ENCODE measurements at places on chromosomes 11 and 22.

DNA sequence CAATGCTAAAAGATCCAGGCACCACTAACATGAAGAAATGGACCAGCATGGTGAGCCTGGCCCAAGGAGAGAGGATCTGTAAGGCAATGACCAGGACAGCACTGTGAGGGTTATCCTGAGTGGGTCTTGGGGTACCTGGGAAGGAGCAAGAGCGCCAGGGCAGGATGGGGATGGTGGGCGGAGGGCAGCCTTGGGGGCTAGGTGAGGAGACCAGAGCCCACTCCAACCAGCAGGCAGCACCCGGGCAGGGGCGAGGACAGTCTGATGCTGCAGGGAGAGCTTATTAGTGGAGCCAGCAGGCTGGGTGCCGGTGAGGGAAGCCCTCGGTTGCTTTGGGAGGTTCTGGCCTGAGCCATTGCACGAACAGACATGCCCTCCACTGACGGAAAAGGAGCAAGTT lies 10.7 kb upstream of the NAP1L4 start:
- no peak for DNase-seq

GRCh38 chr11:121634889-121635288 lies 182.1 kb upstream of the SORL1-AS1 start:
- no peak for DNase-seq

GRCh38 chr22:27564806-27565205 lies 236.8 kb downstream of the MN1 start:
- DNase-seq: no peak

- DNase-seq: no peak
Measured at GRCh38 chr11:71239581-71239980, 12.8 kb downstream of the SHANK2 start.

DNA sequence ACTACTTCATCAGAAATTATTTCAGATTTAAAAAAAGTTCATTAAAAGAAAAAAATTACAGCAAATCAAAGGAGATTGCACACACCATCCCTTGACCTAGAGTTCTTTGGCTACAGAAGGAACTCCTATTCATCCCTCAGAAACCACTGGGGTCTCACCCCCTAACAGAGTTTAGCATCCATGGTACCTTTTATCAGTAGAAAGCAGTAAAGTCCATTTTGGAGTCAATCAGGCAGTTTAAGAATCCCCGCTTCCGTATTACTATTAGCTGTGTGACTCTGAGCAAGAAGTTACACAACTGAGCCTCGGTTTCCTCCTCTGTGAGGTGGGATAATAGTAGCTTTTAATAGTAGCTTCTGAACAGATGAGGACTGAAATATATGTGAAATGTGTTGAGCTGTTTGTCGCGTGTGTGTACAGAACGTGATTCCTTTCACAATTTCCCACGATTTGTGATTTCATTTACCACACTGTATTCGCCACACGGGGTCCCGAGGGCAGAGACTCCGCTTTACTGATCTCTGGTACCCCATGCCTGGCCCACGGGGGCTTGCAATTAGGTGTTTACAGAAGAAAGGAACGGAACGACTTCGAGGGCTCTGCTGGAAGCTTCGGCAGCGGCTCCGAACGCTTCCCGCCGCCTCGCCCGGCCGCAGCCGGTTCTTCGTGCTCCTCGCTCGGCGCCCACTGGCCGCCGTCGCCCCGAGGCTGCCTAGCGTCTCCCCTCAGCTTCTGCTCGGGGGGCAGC lies 72.5 kb upstream of the ZBED5 start:
- no peak for DNase-seq

- DNase-seq: no peak
Measured at GRCh38 chr11:77154381-77155081, 26.5 kb downstream of the MYO7A start.

GRCh38 chr11:117064275-117064674 lies 34.0 kb downstream of the SIK3 start:
- no peak for DNase-seq

GRCh38 chr11:130882138-130882551 lies 34.1 kb downstream of the SNX19 start:
- DNase-seq: no peak

DNA sequence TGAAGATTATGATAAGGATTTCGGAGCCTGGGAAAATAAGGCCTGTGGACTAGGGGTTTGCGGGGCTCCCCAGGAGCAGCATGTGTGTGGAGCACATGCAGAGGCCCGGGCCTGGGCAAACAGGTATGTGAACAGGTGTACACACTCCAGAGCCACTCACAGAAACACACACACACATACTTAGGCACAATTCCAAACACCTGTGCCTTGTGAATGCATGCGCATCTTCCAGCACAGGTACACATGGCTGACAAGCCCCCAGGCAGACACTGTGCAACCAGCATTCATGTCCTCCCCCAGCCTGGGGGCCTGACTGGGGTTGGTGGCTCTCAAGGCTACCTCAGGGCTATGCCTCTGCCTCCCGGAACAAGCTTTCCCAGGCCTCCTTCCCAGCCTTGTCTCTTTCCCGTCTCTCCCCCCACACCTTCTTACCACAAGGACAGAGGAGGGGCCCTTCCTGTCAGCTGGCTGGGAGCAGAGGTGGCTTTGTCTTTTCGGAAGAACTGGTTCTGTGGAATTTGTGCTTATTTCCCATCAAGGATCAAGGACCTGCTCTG lies 2.6 kb upstream of the P2RY6 start:
- DNase-seq: no peak

DNA sequence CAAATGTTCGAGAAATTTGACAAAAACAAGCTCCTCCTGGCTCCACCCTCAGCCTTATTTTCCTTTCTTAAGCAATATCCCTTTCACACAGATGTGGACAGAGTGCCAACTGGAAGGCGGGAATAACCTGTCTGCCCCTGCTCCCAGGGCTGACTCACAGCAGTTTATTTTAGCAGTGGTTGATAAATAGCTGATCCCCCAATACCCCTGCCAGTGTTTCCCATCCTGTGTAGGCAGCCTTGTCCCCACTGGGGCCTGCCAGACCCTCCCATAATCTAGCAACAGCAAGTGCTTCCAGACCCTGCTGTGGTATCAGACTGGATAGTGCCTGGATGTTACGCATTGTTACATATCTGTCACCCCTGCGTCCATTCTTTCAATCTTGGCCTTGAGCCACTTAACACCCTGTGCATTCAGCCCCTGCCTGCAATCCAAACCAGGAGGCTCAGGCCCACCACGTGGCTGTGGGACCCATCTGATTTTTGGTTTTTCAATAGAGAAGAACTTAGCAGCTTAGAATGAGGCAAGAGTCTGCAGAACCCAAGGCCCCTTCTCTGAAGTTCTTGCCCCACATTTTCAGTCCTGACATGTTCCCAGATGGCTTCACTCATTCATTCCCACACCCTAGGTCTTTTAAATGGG lies 53.7 kb downstream of the PARVA start:
- DNase-seq: no peak

DNA sequence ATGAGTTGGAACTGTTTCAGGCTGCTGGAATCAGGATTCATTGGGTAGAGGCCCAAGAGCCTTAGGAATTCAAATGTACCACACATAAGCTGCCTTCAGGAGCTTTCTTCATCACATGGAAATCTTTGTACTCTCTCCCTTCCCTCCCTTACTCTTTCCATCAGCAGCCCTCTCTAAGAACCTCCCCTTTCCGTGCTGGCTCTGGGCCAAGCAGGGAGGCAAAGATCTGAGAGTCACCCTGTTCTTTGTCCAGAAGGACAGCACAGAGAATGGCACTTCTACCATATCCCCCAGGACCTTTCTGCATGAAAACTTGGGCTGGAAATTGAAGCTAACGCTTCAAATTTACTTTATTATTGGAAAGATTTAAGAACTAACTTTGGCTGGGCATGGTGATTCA lies 20.7 kb upstream of the TPBGL start:
- no peak for DNase-seq

DNA sequence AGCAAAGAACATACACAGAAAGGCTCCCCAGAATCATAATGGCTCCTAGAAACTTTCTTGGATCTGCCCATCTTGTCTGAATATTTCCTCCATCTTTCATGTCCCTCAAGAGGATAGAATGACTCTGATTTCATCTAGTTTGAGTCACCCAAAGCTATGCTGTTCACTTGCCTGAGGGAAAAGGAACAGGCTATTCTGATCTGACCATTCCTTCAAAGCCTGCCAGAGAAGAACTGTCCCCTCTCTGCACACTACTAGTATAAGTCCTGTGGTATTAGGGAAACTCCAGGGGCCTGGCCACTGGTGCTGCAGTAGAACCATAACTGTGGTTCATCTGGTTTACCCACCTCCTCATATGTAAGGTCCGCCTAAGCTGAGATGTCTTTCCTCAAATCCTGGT lies 2.4 kb upstream of the PATE1 start:
- DNase-seq: no peak

GRCh38 chr11:2883640-2883978 lies 2.0 kb downstream of the CDKN1C start:
- no peak for DNase-seq

GRCh38 chr22:35480627-35481550 lies 59.7 kb upstream of the RASD2 start:
- DNase-seq: no peak

GRCh38 chr11:134949121-134950090 lies 537.4 kb upstream of the B3GAT1 start:
- DNase-seq: no peak

DNA sequence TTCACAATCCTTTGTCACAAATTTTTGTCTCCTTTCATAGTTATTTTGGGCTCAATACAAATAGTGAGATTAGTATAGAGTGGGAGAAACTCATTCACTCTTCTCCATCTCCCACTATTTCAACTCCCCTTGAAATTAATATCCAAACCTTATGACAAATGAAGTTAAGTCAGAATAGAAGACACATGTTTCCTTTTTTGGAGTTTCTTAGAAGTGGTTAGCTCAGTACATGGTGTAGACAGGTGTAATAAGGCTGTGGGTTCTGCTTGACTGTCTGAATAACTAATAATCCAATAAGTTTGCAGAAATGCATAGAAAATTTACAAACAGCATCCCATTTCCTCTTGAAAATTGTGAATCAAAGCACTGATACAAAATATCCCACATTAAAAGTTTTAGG lies 10.8 kb upstream of the HSPA8 start:
- DNase-seq: no peak

GRCh38 chr11:7909585-7910285 lies 21.3 kb downstream of the OR10A6 start:
- DNase-seq: no peak

- no peak for DNase-seq
Measured at GRCh38 chr22:41840216-41840615, 7.3 kb downstream of the SREBF2 start.

- no peak for DNase-seq
Measured at GRCh38 chr11:63574856-63575602, 11.8 kb upstream of the PLAAT2 start.

DNA sequence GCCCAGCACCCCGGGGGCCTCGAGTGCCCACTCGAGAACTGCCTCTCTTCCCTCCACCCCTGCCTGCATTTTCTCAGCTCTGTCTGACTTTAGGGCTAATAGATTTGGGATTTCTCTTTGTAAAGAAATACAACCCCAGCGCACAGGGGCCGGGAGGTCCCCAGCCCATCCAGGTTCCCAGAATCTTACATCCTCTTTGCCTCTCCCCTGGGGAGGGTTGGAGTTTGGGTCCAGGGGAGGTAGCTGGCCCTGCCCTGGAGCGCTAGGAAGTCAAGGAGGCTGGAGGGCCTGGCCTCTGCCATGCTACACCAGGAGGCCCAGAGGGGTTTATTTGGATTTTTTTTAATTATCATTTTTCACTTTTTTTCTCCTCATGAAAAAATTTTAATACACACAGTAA lies 65.7 kb upstream of the LMO1 start:
- no peak for DNase-seq

GRCh38 chr11:60164550-60165075 lies 18.3 kb downstream of the MS4A6A start:
- no peak for DNase-seq

DNA sequence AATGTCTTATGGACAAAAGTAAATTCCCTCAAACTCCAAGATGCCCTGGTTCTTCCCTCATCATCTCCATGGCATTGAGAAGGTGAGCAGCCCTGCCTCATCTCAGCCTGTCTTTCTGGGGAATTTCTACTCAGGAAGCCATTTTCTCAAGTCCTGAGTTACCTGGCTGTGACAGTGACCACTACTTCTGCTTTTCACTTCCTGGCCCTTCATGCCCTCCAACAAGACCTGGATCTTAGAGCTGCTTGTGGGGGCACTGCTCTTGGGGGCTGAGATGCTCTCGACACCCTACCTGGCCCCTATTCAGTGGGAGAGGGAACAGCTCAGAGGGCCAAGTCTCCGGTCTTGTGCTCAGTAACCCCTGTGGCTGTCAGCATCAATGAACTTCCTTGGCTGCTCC lies 5.5 kb upstream of the IGSF22 start:
- DNase-seq: no peak

DNA sequence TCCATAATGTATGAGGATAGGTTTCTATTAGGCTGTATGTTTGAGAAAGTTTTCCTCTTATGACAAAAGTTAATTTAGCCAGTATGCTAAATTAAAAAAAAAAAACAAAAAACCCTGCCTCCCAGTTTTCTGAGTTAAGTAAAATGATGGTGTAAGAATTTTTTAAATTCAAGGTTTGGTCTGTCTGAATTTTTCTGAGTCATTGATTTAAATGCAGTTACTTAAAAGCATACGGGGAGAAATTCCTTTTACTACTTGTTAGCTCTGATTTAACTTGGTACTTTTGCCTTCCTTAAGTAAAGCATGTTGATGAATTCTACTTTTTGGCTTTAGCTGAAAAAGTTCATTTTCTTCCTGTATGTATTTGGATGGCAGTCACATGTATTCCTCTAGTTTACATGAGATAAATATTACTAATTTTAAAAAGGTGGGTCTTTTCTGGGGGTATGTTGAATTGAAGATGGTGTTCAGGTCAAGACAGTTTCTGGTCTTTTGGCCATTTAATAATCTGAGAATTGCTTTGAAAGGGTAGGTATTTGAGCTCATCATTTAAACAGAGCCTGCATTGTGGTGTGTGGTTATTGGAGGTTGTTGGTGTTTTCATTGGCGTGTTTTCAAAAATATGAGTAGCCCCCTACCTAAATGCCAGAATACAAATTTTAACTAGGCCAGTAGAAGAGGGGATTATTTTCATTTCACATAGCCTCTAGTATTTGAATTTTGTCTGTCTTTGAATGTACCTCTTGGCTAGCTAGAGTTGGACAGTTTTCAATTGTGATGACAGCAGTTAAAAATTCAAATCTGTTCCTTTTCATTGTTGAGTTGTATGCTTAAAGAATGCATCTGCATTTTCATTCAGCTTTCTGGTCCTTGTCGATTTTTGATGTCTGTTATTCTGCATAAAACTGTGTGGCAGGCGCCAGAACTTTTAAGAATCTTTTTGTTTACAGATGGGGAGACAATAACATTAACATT lies 64.7 kb downstream of the MTMR3 start:
- DNase-seq: no peak

GRCh38 chr11:44235765-44236201 lies 74.2 kb downstream of the ALX4 start:
- no peak for DNase-seq

- no peak for DNase-seq
Measured at GRCh38 chr22:31442768-31443489, 43.5 kb downstream of the DRG1 start.

GRCh38 chr11:64352995-64353714 lies 5.8 kb upstream of the RPS6KA4 start:
- no peak for DNase-seq

DNA sequence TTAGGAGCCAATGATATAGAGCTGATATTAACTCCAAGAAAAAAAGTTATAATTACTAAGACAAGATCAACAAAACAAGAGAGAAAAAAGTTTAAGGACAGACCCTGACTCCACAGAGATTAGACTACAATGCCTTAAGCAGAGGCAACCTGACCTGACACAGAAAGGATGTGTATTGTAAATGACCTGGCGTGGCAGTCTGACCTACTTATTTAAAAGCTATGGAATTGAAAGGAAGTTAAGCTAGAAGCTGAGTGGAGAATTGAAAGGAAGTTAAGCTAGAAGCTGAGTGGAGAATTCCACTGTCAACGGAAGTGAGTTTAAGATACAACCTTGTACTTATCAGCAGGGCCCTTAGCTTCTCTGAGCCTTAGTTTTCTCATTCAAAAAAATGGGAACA lies 885.4 kb downstream of the OPCML start:
- DNase-seq: no peak

Measured in Jurkat, Clone E6-1 (cell line).